Femur (tissue), 1 donor: ENCODE measurements at places on chromosomes 3 and 15.
A peak's percentile ranks its signal among the peaks of the same experiment; 100 is the strongest.

GRCh38 chr3:14340960-14341708 lies 61.3 kb upstream of the SLC6A6 start:
- DNase-seq, result no peak

DNA sequence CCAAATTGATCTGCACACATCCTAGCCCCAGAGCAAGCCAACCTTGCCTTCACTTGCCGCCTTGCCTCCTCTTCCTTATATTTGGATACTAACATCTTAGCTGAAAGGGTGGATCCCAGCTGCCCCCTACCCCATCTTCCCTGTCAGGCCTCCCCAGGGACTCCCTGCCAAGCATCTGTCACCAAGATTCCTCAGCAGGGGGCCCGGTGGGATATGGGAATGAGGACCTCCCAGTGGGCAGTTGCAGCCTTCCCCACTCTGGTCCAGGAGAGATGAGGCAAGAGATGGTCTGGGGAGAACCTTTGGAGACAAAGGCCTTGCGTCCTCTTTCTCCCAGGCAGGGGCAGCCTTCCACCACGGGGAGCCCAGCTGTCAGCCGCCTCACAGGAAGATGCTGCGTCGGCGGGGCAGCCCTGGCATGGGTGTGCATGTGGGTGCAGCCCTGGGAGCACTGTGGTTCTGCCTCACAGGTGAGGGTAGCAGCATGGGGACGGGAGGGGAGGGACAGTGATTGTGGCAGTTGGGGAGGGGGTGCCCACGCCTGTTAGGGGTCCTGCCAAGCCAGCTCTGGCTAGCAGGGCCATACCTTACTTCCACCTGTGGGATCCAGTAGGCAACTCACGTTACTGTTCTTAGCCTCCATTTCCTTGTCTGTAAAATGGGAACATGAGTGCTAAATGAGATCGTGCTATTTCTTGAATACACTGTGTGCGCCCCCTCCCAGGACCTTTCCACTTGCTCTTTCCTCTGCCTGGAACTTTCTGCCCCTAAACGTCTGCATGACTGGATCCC lies 15.3 kb downstream of the CD276 start:
- DNase-seq, result no peak

DNA sequence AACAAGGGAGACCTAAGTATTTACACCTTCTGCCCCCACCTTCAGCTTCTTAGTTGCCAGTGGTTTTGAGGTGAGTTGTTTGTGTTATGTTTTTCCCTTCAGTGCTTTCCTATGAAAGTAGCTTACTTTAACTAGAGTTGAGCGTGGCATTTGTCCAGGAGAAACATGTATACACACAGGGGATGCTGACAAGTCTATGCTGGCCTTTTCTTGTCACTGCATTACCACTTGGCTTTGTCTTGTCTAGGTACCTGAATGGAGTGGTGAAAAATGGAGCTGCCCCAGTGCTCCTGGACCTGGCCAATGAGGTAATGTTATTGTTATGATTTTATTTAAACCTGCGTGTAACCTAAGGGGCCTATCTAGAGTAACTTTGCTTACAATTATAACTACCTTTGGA lies 74.4 kb downstream of the CDIN1 start:
- DNase-seq, result no peak

DNA sequence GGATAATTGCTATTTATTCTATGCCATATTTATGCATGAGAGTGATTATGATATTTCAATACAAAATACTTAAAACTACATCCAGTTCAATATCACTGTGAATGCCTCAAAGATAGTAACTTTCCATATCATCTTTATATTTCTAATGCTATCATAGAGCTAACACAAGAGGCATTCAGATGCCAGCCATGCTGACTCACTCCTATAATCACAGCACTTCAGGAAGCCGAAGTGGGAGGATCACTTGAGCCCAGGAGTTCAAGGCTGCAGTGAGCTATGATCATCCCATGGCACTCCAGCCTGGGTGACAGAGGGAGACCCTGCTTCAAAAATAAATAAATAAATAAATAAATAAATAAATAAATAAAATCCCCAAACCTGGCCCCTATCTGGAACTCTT lies 498.7 kb downstream of the EPHA3 start:
- DNase-seq, result no peak

DNA sequence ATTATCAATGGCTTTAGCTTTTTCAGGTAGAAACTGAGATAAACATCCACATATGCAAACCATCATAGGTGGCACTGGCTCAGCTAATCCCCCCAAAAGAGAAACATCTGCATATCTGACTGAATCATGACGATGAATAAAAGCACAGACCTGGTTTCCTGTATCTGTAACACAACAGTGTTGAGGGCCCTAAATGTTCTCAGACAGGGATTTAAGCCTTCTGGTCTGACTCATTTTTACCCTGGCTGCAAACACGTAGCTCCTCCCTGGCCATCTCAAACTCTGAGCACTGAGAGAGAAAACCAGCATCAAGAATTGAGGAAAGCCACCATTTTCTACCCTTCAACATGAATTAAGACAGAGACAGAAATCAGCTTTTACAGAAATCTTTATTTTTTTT lies 35.2 kb downstream of the GLB1 start:
- DNase-seq, result no peak

- DNase-seq, result no peak
Measured at GRCh38 chr3:4776980-4777581, 202.2 kb upstream of the BHLHE40 start.

- no peak for DNase-seq
Measured at GRCh38 chr15:56648311-56648710, 85.0 kb downstream of the ZNF280D start.

DNA sequence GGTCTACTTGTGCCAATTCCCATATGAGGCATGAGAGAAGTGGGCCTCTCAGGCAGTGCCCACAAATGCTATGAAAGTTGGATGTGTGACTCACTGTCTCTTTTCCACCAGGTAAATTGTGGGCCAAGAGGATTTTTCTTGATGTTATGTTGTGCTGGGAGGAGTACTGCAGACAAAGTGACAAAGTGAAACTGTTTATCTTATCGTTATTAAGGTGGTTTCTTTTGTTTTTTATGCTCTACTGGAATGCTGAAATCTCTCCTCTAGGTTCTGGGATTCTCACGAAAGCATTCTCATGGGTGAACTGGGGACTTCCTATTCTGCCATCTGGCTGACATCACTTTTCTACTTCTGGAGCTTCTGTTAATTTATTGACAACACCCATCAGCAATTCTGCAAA lies 919.6 kb upstream of the EPHA6 start:
- DNase-seq, result no peak

- peak; percentile 36 for DNase-seq
Measured at GRCh38 chr3:66297900-66298299, 77.1 kb downstream of the SLC25A26 start.

- DNase-seq, result no peak
Measured at GRCh38 chr15:46732060-46732459, 985.2 kb upstream of the SEMA6D start.

GRCh38 chr15:85761635-85762034 lies 33.1 kb downstream of the KLHL25 start:
- DNase-seq, result no peak

DNA sequence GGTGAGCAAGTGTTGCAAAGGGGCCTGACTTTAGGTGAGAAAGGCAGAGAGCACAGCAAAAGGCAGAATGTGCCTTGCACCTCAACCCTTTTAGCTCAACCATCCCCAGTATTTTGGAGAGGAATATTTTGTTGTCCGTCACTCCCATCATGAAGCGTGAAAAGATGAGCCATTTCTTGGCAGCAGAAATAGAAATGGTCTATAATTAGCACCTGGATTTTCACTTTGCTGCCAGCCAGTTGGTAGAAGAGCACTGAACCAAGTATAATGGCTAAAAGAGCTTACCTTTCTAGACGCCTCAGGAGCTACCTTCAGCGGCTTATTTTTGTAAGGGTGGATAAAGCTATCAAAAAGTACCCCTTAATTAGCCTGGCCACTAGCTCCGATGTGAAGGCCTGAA lies 406.7 kb downstream of the OCA2 start:
- no peak for DNase-seq

DNA sequence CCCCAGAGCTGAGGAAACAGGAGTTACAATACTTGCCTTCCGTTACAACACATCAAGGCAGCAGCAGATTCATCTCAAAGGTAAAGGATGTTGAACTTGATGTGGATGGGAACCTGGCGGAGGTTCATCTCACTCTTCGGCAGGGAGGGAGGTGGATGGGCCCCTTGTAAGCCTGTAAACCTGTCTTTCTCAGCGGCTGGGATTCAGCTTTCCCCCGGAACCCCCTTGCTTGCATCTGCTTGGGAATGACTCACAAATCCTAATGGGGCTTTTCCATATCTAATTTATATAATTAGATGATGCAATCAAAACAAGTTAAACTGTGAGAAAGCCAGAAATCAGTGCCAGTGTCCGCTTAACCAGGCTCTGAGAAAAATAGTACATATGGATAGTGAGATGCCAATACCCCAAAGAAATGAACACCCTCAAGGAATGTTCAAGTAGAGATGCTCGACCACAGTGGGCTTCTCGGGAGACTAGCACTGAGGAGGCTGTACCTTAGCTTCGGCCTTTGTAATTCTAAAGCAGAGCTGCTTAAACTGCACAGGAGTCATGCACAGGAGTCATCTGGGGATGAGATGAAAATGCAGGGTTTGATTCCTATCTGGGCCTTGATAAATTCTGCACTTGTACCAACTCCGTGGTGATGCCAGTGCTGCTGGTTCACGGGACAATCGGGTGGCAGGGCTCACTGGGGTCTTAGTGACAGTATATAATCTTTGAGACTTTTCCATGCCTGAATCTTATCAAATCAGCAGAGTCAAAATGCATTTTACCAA lies 2.2 kb upstream of the FAM240A start:
- no peak for DNase-seq

DNA sequence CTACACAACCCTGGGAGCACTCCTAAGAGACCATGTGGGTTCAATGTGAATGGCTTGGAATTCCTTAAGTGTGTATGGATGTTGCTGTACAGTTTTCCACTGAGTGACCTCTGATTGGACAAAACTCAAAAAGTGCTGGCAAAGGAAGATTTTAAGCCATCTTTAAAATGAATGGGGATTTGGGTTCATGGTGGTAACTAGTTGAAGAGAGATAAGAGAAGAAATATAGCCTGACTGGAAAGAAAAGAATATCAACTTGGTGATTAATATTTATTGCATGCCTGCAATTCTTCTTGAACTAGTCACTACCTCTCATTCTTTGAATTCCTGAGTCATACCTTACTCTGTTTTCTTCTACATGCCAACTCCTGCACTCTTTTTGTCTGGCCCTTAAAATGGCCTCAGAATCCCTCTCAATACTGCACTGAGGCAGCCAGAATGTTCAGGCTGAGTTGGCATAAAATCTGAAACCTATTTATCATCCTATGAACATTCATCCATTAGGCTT lies 124.7 kb downstream of the RPL22L1 start:
- no peak for DNase-seq

DNA sequence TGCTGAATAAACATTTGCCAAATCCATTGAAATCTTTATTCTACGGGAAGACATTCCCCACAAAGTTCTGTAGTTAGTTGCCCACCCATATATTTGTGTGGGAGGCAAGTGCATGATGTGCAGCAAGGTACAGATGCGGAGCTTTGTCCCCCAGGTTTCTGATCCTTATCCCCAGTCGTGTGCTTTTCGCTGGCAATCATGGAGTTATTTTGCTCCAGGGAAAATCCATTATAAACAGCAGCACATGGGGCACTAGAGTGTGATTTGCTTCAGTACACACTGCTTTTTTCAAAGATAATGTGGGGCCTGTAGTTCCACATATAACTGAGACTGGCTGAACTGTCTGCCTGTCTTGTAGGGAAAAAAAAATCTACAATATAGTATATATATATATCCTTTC lies 132.1 kb downstream of the FEZF2 start:
- no peak for DNase-seq

DNA sequence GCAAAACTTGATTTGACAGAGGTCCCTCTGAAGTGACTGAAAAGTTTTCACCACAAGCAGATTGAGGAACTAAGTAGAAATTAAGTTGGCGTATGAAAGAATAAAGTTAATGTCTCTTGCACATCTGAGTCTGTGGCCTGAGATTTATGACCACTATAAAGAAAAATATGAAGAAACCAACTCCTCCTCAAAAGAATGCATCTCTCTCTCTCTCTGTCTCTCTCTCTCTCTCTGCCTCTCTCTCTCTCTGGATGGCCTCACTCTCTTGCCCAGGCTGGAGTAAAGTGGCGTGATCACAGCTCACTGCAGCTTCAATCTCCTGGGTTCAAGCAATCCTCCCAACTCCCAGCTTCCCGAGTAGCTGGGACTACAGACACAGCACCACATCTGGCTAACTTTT lies 55.2 kb downstream of the RPL22L1 start:
- no peak for DNase-seq

DNA sequence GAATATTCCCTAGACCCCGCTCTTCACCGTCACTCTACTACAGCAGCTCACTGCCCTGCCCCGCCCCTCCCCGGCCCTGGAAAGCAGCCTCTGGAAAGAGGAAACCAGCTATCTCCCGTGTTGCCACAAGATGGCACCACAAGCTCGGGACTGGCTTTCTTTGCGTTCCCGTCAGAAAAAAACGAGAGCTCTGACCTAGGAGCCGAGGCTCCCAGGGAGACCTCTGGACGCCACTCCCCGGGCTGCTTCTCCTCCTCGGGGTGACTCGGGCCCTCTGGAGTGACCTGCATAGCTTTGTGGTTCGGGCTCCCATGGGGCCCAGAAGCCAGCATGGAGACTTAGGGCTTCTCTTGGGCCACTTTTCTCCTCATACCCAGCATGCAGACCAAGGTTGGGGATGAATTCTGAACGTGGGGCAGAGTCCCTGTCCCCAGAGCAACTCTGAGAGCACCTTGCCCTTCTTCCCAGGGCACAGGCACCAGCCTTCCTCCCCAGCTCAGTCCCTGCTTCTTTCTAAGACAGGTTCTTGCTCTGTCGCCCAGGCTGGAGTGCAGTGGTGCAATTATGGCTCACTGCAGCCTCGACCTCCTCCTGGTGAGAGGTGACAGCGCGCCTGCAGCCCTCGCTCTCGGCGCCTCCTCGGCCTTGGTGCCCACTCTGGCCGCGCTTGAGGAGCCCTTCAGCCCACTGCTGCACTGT lies 19.0 kb downstream of the STOML1 start:
- DNase-seq, result peak; percentile 91

DNA sequence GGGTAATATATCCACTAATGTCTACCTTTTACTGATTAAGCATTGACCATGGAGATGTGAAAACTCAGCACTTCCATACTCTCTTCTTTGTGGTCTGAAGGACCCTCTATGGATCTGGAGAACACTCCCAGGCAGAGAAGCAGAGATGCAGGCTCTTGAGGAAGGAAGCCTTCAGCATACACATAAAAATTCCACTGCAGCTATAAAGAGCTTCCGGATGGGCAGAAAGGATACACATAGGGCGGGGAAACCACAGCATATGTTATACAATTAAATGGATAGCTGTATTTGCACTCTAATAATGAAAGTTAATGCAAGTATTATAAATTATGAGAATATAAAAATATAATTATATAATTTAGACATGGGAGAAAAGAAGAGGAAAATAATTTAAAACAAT lies 1258.2 kb upstream of the ALCAM start:
- DNase-seq, result no peak

GRCh38 chr3:41683666-41684350 lies 278.1 kb downstream of the ULK4 start:
- peak; percentile 28 for DNase-seq
